ENCODE measurements at places on chromosomes 5 and 9. TPM values are rescaled to one million over a fixed set of nuclear protein-coding genes. Genes with fewer than 3 reads are reported as not detected.

KCNV2 gene
- not detected for total RNA-seq

CNOT8 gene
- 39.2 TPM for total RNA-seq

GADD45G gene
- 6.2 TPM for total RNA-seq

PPP2R2B gene
- 25.9 TPM for total RNA-seq

LCN15 gene
- not detected for total RNA-seq

ZDHHC11B gene
- total RNA-seq, result 15.6 TPM

FBN2 gene
- total RNA-seq, result 4.8 TPM

DMRT2 gene
- total RNA-seq, result 0.26 TPM

NFIB gene
- 99.1 TPM for total RNA-seq

CCNJL gene
- 12.4 TPM for total RNA-seq

HTR1A gene
- 1.8 TPM for total RNA-seq

GPR151 gene
- not detected for total RNA-seq

FBP2 gene
- 0.29 TPM for total RNA-seq

CCL19 gene
- 11.4 TPM for total RNA-seq

NAIP gene
- total RNA-seq, result 30.5 TPM

ANAPC2 gene
- 74.5 TPM for total RNA-seq

SLC34A3 gene
- total RNA-seq, result not detected

SGCD gene
- 2.8 TPM for total RNA-seq

PLPP7 gene
- 3.9 TPM for total RNA-seq

DEPDC1B gene
- 0.57 TPM for total RNA-seq

HEMGN gene
- not detected for total RNA-seq

C5orf58 gene
- total RNA-seq, result not detected

ADAMTS19 gene
- 5.3 TPM for total RNA-seq

AK8 gene
- 1.7 TPM for total RNA-seq

EIF4EBP3 gene
- total RNA-seq, result 25.9 TPM

FREM1 gene
- total RNA-seq, result 17.5 TPM

SOX30 gene
- total RNA-seq, result 0.52 TPM

GABRG2 gene
- total RNA-seq, result not detected

IDNK gene
- 7.8 TPM for total RNA-seq

ZNF608 gene
- total RNA-seq, result 29.6 TPM
